Activated naive CD4-positive, alpha-beta T cell treated with anti-CD3 and anti-CD28 coated beads, Interleukin-2, amount 50 U/mL, for 16 hours (primary cell): ENCODE measurements at places on chromosomes 5 and 9.
A peak's percentile ranks its signal among the peaks of the same experiment; 100 is the strongest.

- DNase-seq, result no peak
Observed at GRCh38 chr5:9441610-9442009, 104.3 kb downstream of the SEMA5A start.

DNA sequence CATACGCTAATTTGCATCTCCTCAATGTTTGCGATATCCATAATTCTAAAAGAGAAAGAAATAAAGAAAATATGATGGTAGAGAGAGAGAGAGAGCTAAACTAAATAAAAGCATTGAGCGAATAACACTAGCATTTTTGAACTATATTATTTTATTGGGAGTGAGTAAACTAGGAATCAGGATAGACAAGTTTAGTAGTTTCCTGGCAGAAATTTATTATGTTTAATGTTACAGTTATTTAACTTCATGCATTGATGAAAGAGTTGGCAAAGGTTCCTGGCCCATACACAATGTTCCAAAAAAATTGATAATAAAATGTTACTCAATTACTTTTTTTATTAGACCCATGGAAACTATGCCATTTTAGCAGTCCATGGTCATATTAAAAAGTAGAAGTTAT lies 1708.2 kb upstream of the CDH6 start:
- no peak for DNase-seq

GRCh38 chr9:133035669-133036068 lies 4.9 kb downstream of the GTF3C5 start:
- DNase-seq, result no peak

GRCh38 chr9:137669261-137669672 lies 50.5 kb downstream of the EHMT1 start:
- DNase-seq, result no peak

DNA sequence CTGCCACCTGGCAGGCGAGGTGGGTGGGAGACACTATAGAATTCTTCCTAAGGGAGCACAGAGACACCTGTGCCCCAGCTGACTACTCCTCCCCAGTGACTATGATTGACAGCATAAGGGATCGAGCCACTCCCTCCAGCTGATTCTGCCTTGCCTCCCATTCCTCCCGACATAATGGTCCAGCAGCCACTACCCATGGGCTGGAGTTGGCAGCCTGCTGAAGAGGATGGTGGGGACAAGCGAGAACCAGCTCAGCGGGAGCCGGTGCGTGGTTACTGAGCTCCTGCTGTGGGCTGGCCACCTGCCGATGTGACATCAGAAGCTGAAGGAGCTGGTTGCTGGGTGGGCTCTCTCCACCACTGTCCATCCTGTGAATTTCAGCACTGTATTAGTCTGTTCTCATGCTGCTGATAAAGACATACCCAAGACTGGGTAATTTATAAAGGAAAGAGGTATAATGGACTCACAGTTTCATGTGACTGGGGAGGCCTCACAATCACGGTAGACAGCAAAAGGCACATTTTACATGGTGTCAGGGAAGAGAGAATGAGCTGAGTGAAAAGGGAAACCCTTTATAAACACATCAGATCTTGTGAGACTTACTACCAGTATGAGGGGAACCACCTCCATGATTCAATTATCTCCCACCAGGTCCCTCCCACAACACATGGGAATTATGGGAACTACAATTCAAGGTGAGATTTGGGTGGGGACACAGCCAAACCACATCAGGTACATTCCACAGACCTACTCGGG lies 12.1 kb upstream of the NCS1 start:
- no peak for DNase-seq

DNA sequence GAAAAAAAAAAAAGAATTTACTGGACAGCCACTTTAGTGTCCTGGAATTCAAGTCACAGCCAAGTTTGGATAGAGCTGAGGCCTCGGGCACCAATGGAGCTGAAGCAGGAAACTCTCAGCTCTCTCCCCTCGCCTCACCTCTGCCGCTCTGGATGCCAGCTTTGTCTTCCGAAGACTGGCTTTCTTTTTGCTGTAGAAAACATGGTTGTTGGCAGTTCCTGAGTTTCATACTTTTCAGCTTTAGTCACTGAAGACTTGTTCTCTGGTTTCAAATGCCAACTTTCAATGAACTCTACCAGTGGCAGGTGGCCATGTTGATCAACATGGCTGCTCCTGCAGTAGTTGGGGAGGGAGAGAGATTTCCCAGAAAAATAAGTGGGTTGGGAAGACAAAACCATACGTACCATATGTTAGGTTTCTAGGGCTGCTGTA lies 142.2 kb downstream of the SNX18 start:
- DNase-seq, result no peak

- no peak for DNase-seq
Observed at GRCh38 chr9:25003686-25004085, 458.0 kb upstream of the IZUMO3 start.

DNA sequence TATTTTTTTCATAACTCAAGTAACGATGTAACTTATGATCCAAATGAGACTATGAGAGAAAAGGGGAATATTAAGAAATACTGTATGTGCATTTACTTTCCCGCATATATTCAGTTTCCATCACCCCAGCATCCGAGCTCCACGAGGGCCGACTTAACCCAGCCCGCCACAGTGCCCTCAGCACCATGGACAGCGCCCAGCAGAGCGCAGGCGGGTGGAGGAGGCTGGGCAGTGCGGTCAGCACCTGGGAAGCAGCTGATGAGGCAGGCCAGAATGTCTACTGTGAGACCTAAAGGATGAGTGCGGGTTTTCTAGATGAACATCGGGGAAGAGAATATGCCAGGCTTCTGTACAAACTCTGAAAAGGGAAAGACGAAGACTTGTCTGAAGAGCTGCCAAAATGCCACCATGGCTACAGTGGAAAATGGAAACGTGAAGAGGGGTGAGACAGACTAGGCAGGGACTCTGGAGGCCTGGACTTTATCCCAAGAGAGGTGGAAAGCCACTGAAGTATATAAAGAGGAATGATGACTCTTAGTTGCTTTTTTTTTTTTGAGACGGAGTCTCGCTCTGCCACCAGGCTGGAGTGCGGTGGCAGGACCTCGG lies 34.5 kb upstream of the MED27 start:
- peak; percentile 24 for DNase-seq

- no peak for DNase-seq
Observed at GRCh38 chr9:136620441-136621018, 42.2 kb upstream of the EGFL7 start.

DNA sequence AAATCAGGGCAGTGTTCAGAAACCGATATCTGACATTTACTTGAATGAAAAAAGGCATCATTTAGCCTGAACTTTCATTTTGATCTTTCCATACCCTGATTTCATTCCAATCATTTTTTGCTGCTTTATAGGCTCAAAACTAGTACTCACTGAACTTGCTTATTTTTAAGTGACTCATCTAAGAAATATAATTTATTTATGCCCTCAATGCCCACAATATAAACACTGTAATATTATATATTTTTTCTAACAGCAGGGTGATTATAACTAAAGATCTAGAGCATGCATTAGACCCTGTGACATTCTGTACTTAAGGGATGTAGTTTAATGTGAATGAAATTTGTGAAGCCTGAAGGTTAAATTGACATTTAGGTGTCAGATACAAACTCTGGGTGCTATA lies 446.1 kb upstream of the CDH10 start:
- no peak for DNase-seq

DNA sequence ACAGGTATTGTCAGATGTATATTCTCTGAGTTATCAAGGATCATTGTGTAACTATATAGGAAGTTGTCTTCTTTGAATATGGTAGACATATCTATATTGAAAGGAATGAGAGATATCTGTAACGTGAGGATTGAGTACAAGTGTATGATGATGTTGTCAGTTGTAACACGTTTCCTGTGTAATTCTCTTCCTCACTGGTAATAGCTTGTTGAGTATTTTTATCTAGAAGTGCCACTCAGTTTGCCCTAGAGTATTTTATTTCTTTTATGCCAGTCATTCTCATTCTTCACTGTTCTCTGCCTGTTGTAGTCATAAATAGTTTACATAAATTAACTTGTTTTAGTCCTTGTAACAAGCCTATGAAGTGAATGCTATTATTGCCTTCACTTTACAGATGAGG lies 172.1 kb downstream of the BAAT start:
- DNase-seq, result no peak

DNA sequence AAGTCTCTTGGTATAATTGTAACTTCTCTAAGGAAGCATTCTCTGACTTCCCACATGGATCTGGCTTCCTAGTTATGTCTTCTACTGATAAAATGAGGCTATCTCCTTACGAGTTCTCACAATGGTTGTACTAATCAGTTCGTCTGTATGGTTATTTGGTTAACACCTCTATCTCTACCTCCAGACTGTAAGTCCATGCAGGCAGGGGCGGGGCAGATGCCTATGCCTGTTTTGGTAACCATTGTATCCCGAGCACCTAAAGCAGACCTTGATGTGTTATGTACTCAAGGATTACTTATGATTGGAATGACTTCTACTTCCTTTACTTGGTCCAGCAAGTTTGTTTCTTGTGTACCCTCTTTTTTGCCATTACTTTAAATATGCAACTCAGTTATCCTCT lies 125.0 kb upstream of the PITX1 start:
- no peak for DNase-seq

- DNase-seq, result no peak
Observed at GRCh38 chr5:149561848-149562247, 10.6 kb upstream of the CSNK1A1 start.

GRCh38 chr5:132435447-132435846 lies 55.1 kb downstream of the IRF1 start:
- DNase-seq, result no peak

DNA sequence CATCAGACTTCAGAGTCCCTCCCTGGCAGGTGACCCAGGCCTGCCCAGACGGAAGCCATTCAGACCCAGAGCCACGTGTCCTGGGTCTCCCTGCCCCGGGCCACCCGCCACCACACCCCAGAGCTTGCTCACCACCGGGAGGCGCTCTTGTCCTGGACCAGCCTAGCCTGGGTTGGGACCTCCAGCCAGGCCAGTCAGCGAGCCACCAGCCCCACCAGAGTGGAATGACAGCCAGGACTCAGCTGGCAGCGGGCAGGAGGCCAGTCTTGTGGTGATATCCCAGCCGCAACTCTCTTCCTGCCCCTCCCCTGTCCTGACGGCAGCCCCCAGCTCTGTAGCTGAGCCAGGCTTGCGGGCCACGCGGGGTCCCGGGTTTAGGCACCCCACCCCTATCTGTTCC lies 1.7 kb upstream of the PTGDS start:
- no peak for DNase-seq

DNA sequence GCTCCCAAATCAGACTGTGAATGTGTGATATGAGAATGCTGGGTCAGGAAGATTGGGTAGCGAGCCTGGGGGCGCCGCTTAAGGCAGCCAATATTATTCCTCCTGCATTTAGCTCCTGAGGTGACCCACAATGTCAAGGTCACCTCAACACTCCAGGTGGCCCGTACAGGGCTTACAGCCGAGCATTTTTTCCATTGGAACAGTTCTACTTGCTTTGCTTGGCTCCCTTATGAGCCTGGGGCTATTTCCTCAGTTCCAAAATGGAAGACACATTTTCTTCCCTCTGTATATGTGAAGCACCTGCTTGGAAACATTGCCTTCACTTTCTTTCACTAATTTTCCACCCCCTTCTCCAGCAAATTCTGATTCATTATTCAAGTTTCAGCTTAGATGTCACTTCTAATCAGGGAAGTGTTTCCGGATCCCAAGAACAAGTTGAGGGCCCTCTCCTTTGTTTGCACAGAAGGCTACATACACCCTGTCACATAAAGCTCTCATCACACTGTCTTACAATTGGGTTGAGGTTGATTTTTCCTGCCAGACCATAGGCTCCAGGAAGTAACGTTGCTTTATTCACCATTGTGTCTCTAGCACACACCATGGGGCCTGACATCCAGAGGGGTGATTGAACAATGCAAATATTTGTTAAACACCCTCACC lies 330.2 kb downstream of the PIK3R1 start:
- no peak for DNase-seq

DNA sequence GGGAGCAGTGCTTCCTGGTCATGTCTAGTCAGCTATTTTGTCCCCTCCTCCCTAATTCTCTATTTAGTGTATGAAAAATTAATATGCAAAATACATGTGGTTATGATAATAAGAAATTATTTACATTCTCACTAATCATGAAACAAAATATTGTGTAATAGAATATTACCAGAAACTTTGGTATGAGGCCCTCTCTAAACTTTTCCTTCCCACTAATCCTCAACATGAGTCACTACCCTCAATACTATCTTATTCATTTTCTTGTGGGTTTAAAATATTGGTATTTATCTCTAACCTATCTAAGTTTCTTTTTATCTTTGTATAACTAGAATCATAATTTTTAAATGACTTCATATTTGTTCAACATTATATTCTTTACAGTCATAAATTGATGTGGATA lies 545.9 kb upstream of the PTPRD start:
- DNase-seq, result no peak

DNA sequence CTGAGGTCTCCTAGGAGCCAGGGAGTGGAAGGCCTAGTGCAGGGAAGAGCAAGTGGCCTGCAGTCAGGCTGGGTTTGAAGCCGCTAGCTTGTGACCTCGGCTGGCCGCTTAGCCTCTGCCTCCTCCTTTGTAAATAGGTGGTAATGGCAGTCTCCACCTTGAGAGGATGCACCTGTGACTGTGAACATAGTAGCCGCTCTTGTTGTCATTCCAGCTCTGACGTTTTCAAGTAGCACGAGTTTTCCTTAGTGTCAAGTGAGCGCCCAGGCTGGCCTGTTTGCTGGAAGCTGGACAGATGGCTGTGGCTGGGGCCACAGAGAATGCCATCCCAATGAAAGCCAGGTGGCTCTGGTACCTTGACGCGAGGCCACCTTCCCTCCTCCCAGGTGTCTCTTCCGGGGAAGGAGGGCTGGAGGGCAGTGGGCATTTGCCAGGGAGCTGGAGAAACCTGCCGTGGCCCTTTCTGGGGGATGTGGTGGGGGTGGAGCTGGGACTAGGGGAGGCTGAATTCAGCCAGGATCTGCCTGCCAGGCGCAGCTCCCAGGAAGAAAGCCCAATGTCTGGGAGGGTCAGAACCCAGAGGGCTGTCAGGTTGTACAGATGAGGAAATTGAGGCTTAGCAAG lies 2.5 kb downstream of the ASS1 start:
- no peak for DNase-seq

DNA sequence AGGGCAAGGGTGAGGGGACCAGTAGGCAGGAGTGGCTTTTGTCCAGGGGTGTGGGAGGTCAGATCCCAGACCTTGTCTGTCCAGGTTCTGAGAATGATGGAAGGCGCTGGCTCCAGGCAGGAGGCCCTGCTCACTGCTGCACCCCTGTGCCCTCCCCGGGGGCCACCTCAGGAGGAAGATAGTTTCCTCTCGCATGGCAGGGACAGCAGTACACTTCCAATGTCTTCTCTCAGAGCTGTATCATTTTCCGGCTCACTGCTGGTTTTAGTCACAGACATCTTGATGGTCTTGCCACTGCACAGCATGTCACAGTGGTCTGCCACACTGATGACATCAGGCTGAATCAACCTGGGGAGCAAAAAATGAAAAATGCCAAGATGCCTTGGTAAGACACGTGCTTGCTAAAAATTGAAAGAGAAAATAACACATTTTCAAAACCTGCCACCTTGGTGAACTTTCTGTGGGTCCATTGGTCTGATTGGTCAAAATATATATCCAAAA lies 3.3 kb upstream of the SLC6A3 start:
- no peak for DNase-seq

- no peak for DNase-seq
Observed at GRCh38 chr9:74755355-74755754, 132.4 kb downstream of the TRPM6 start.

GRCh38 chr5:34053571-34054399 lies 10.8 kb upstream of the C1QTNF3 start:
- no peak for DNase-seq

GRCh38 chr5:144183254-144183889 lies 12.7 kb downstream of the KCTD16 start:
- DNase-seq, result no peak
